ENCODE measurements at places on chromosomes 1 and 21.

DNA sequence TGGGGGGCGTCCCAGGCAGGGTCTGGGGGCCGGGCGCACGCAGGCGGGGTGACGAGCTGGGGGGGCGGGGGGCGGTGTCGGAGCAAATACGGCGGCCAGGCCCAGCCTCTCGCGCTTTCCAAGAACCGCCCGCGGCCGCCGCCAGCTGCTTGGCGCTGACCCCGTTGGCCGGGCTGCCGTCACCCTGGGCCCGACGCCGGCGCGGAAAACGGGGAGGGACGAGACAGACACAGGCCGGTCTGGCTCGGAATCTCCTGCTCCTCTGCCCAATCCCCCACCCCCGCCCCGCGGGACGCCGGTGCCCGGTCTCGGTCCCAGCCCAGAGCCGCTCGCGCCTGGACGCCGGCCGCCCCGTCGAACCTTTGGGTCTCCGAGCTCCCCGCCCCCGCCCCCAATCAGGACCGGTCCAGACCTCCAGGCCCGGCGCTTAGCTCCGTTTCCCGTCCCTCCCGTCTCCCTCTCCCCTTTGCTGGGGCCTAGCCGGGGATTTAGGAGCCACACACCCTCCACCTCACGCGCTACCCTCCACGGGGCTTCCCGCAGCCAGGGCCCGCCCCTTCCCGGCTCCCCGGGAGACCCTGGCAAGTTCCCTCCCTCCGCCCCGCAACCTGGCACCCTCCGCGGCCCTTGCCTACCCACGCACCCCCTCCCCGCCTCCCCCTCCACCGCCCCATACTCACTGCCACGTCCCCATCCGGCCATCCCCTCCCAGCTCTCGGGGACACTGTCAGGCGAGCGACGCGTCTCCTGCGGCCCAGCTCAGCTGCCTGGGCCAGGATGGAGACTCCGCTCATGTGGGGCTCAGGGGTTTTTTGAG lies 800 bp upstream of the MMP23B start:
- DNase-seq = no peak
- H3K27me3 ChIP-seq = no peaks in the 10 kb centered on the region
- H3K27ac ChIP-seq = peak overlapping the region; percentile 21

GRCh38 chr1:218079347-218079746 lies 205.7 kb upstream of the RRP15 start:
- no peak for DNase-seq
- no peaks in the 10 kb centered on the region for H3K27me3 ChIP-seq
- H3K36me3 ChIP-seq = no peaks in the 10 kb centered on the region
- H3K4me3 ChIP-seq = no peak overlapping the region
- no peak overlapping the region for H3K27ac ChIP-seq

GRCh38 chr1:151457911-151458801 lies 1.1 kb downstream of the POGZ start:
- H3K27ac ChIP-seq = peak overlapping the region; percentile 75
- H3K27me3 ChIP-seq = no peaks in the 10 kb centered on the region
- no peaks in the 10 kb centered on the region for H3K36me3 ChIP-seq
- H3K4me3 ChIP-seq = peak overlapping the region; percentile 83

DNA sequence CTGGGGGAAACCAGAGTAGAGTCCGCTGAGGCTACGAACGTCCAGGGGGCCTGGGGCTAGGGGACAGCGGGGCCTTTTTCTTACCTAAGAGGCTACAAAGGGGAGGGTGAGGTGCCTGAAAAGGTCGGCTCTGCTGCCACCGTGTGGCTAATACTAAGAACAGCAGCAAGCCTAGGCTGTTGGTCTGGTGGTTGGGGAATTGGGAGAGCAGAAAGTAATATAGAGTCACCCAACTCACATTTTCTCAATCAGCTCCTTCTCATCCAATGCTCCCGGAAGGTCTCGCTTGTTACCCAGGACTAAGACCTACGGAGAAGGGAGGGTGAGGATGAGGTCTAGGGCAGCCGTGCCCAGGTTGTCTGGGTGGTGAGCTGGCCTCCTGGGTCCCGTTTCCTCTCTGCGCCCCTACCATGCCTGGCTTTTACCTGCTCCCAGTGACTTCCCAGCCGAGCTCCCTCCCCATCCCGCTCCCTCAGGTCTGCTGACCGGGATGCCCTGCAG lies 9.3 kb downstream of the ARL8A start:
- H3K27ac ChIP-seq = no peak overlapping the region
- peak; percentile 59 for DNase-seq
- no peaks in the 10 kb centered on the region for H3K27me3 ChIP-seq
- H3K36me3 ChIP-seq = peaks cover 28% of the 10 kb centered on the region

- H3K4me1 ChIP-seq = no peaks in the 10 kb centered on the region
- H3K36me3 ChIP-seq = no peaks in the 10 kb centered on the region
- no peak overlapping the region for H3K27ac ChIP-seq
- H3K27me3 ChIP-seq = no peaks in the 10 kb centered on the region
- no peak overlapping the region for H3K4me3 ChIP-seq
These were observed 187.1 kb downstream of the LMO4 start for GRCh38 chr1:87515781-87516180.

DNA sequence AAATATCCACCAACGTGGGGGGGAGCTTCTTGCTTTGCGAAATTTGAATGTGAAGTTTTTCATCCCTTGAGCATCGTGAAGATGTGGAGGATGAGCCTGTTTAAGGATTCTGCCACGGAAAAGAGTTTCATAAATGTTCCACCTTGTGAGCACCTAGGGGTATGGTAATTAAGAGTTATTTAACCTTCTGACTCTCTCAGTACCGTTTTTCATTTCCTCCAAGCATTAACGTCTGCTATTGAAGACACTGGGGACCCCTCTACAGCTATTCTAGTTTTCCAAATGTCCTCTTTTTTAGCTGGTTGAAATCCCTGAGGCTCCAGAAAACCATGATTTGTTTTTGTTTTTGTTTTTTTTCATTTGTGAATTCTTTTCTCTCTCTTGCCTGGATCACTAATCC lies 79.1 kb upstream of the GALNT2 start:
- no peak overlapping the region for H3K27ac ChIP-seq
- no peaks in the 10 kb centered on the region for H3K36me3 ChIP-seq
- DNase-seq = no peak
- no peaks in the 10 kb centered on the region for H3K4me1 ChIP-seq
- no peaks in the 10 kb centered on the region for H3K27me3 ChIP-seq

- peak; percentile 8 for DNase-seq
- H3K4me3 ChIP-seq = no peak overlapping the region
- H3K27ac ChIP-seq = no peak overlapping the region
- no peaks in the 10 kb centered on the region for H3K36me3 ChIP-seq
These were observed 17.6 kb upstream of the RWDD3 start for GRCh38 chr1:95216292-95216990.

- no peak overlapping the region for H3K27ac ChIP-seq
- no peaks in the 10 kb centered on the region for H3K36me3 ChIP-seq
- H3K4me1 ChIP-seq = no peaks in the 10 kb centered on the region
- H3K27me3 ChIP-seq = no peaks in the 10 kb centered on the region
- no peak for DNase-seq
- no peak overlapping the region for H3K4me3 ChIP-seq
These were observed 14.3 kb upstream of the NMNAT2 start for GRCh38 chr1:183432548-183432875.

GRCh38 chr1:39933956-39934941 lies 20.7 kb upstream of the MFSD2A start:
- DNase-seq = no peak
- no peaks in the 10 kb centered on the region for H3K36me3 ChIP-seq
- H3K4me3 ChIP-seq = no peak overlapping the region
- no peak overlapping the region for H3K27ac ChIP-seq

DNA sequence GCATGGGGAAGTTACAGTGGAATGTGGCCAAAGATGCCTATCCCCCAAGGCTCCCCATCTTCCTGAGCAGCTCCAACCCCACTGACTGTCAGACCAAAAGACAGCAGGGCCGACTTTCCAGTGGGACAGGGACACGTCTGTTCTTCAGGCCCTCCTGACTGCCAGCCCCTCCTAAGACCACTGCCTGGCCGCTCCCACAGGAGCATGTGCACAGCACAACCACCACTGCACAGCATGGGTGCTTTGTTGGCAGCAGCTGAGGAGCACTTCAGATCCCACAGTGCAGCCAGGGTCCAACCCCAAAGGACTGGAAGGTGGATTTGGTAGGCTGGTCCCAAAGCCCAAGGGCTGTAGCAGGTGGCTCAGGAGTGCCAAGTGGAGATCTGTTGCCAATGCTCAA lies 648.3 kb upstream of the BRINP3 start:
- no peak overlapping the region for H3K27ac ChIP-seq
- no peaks in the 10 kb centered on the region for H3K4me1 ChIP-seq
- H3K27me3 ChIP-seq = no peaks in the 10 kb centered on the region
- no peak overlapping the region for H3K4me3 ChIP-seq

DNA sequence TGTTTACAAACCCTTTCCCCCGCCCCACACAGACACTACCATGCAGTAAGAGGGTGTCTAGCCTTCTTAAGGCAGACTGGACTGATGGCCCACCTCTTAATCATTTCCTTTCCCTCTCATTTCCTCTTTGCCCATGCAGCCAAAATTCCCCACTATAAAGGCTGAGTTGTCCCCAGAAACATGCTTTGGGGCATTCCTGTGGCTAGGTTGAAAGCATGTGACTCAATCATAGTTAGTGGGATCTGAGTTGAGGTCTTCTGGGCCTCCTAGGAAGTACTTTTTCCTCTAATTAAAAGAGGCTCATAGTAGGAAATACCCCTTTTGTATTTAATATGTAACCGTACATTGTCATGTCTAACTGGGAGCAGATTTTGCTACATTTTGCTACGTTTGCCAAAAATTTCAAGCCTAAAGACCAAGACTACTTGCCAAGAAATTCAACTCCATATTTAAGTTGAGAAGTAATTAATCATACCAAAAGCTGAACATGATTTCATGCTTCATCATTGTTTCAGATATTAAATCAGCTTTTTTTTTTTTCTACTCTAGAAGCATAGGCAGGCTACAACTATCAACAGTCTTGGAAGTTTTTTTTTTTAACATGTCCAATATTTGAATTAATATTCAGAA lies 174.7 kb downstream of the ADGRL4 start:
- no peaks in the 10 kb centered on the region for H3K36me3 ChIP-seq
- no peaks in the 10 kb centered on the region for H3K27me3 ChIP-seq
- H3K4me3 ChIP-seq = no peak overlapping the region
- H3K4me1 ChIP-seq = peaks cover 2% of the 10 kb centered on the region
- no peak for DNase-seq
- H3K27ac ChIP-seq = no peak overlapping the region

- no peaks in the 10 kb centered on the region for H3K36me3 ChIP-seq
- no peak for DNase-seq
- H3K4me1 ChIP-seq = no peaks in the 10 kb centered on the region
- no peak overlapping the region for H3K4me3 ChIP-seq
- H3K27me3 ChIP-seq = no peaks in the 10 kb centered on the region
These were observed 14.8 kb upstream of the NID1 start for GRCh38 chr1:236079703-236080102.

DNA sequence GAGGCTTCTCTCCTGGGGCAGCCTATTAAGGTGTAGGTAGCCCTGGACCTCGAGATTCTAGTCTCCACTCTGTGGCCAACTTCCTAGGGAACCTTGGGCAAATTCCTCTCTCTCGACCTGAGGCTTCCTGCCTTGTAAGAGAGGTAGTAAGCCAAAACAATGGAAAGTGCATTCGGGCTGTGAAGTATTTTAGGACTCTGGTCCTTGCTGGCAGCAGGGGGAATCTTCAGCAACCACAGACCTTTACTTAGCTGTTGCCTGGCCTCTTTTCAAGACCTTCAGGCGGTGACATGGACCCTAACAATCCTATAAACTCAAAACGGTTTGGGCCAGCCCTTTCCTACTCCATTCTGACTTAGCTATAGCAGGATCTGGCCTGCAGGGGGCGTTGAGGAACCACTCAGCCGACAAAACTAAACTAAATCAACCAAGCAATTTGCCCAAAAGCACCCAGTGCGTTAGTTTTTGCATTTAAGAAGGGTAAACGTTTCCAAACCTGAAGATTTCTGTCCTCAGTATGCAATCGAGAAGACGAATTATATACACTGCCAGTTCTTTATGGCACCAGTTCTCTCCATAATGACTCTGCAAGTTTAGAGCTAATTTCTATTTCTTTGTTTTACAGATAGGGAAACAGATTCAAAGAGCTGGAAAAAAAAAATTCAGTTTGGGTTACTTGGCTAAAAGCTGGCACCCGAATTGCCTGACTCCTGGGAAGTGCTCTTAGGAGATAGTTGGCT lies 10.9 kb upstream of the SESN2 start:
- no peaks in the 10 kb centered on the region for H3K27me3 ChIP-seq
- peak overlapping the region; percentile 25 for H3K4me3 ChIP-seq
- no peaks in the 10 kb centered on the region for H3K36me3 ChIP-seq

DNA sequence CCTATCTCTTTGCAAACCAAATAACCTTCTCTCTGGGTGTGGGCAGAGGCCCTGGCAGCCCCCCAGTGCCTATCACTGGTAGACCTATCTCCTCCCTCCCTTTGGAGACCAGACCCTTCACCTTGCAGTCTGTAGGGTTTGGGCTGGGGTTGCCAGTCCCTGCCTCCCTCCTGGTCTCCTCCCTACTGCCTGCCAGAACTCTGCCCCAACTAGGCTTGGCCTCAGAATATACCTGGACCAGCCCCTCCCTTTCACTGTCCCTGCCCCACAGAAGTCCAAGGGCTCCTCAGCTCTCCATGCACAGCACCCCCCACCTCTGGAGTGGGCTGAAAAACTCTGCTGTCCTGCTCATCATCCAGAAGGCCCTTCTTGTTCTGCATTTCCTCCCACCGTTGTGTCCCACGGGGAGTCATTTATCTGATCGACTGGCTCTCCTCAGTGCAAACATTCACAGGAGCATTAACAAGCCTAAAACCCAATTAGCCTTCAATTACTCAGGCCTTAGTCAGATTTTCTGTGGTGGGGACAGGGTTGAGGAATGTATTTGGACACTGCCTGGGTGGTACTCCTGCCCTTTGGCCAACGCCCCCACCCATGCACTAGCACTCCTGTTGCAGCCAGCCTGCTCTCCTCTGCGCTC lies 27.7 kb upstream of the DMBX1 start:
- no peaks in the 10 kb centered on the region for H3K36me3 ChIP-seq
- H3K4me3 ChIP-seq = no peak overlapping the region
- DNase-seq = no peak
- H3K27ac ChIP-seq = no peak overlapping the region

DNA sequence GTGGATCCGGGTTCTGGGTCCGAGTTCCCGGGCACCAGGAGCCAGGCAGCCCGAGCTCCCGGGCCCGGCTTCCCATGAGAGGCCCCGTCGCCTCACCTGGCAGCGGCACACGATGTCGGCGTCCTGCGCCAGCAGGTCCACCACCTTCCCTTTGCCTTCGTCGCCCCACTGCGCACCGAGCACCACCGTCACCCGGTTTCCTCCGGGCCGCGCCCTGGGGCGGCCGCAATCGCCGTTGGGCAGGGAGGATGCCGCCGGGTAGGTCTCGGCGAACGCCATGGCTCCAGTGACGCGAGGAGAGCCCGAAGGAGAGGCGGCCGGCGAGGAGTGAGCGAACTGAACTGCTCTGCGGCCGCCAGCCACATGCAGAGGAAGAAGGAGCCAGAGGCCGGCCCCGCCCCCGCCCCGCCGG lies at the start of gene ADSS2:
Gene ADSS2 (minus strand): TSS at position 371 of the 412 bp plus-strand sequence. CDS start 92 bp downstream, at position 279.
- DNase-seq = no peak
- peak within 1 kb of the TSS; percentile 95 for H3K4me3 ChIP-seq
- no peaks in the 10 kb centered on the region for H3K36me3 ChIP-seq
- no peaks in the 10 kb centered on the region for H3K27me3 ChIP-seq
- peaks cover 45% of the 10 kb centered on the region for H3K4me1 ChIP-seq
- peak within 1 kb of the TSS; percentile 94 for H3K27ac ChIP-seq

Measured in CD4-positive, alpha-beta memory T cell (primary cell).